Liver (tissue), 10 donors: ENCODE measurements at places on chromosomes 4 and X. TPM values are rescaled to one million over a fixed set of nuclear protein-coding genes. Genes with fewer than 3 reads are reported as not detected.

GRCh38 chr4:115110191-115111181 lies 2.9 kb downstream of the NDST4 start:
- H3K4me3 ChIP-seq: no peak overlapping the region
- H3K4me1 ChIP-seq: no peaks in the 10 kb centered on the region
- no peak overlapping the region for H3K27ac ChIP-seq
- no peak for DNase-seq

- no peak overlapping the region for H3K4me3 ChIP-seq
- no peaks in the 10 kb centered on the region for H3K4me1 ChIP-seq
Measured at GRCh38 chr4:114922592-114922933, 190.9 kb downstream of the NDST4 start.

GRCh38 chr4:46984781-46985180 lies 8.6 kb downstream of the GABRA4 start:
- H3K27ac ChIP-seq: no peak overlapping the region
- no peaks in the 10 kb centered on the region for H3K27me3 ChIP-seq

- H3K27ac ChIP-seq: no peak overlapping the region
- H3K27me3 ChIP-seq: no peaks in the 10 kb centered on the region
- no peak overlapping the region for H3K4me3 ChIP-seq
- no peaks in the 10 kb centered on the region for H3K4me1 ChIP-seq
- DNase-seq: no peak
- no peaks in the 10 kb centered on the region for H3K36me3 ChIP-seq
Measured at GRCh38 chr4:100049872-100050271, 99.8 kb upstream of the H2AZ1 start.

GRCh38 chrX:68938244-68939004 lies 109.6 kb downstream of the EFNB1 start:
- H3K4me3 ChIP-seq: no peak overlapping the region
- H3K36me3 ChIP-seq: no peaks in the 10 kb centered on the region
- no peaks in the 10 kb centered on the region for H3K4me1 ChIP-seq

GRCh38 chrX:73847100-73847499 lies 284.1 kb downstream of the CHIC1 start:
- no peak for DNase-seq
- H3K27ac ChIP-seq: no peak overlapping the region
- no peak overlapping the region for H3K4me3 ChIP-seq
- H3K36me3 ChIP-seq: no peaks in the 10 kb centered on the region

- H3K27me3 ChIP-seq: no peaks in the 10 kb centered on the region
- no peak overlapping the region for H3K27ac ChIP-seq
- no peak for DNase-seq
- no peaks in the 10 kb centered on the region for H3K36me3 ChIP-seq
- H3K4me3 ChIP-seq: no peak overlapping the region
- H3K4me1 ChIP-seq: peaks cover 7% of the 10 kb centered on the region
Measured at GRCh38 chrX:142999199-142999701, 26.5 kb upstream of the SPANXN4 start.

DNA sequence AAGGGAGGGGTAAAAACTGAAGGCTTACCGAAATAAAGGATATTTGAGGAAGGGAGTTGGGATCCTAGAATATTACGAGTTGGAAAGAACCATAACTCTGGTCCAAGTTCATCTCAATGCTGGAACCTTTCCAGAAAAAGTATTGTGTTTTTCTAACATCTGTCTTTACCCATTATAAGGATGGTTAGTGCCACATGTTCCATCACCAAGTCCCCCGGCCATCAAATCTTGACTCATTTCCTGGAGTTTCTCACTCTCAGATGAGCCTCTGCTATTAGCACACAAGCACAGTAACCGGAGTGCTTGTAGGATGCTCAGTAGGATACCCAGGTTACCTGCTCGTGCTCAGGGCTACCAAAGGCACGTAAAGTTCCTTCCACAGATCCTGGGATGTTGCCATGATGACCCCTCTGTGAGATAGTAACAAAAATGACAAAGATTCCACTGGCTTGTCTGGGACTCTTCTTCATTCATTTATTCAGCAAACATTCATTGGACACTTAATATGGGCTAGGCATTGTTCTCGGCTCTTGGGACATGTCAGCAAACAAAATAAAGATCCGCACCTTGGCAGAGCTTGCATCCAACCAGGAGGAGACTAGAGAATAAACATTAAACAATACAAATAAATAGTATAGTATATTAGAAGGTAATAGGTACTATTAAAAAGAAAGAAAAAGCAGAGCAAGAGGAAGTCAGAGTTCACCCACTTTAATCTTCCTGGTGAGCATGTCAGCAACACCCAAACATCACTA lies 36.3 kb downstream of the PKD2 start:
- DNase-seq: no peak
- H3K27ac ChIP-seq: no peak overlapping the region
- H3K27me3 ChIP-seq: no peaks in the 10 kb centered on the region
- no peaks in the 10 kb centered on the region for H3K4me1 ChIP-seq
- H3K4me3 ChIP-seq: no peak overlapping the region

- H3K27ac ChIP-seq: no peak overlapping the region
- H3K4me3 ChIP-seq: no peak overlapping the region
- peaks cover 7% of the 10 kb centered on the region for H3K4me1 ChIP-seq
- no peaks in the 10 kb centered on the region for H3K27me3 ChIP-seq
- DNase-seq: no peak
Measured at GRCh38 chr4:53785996-53786395, 194.7 kb upstream of the LNX1 start.

DNA sequence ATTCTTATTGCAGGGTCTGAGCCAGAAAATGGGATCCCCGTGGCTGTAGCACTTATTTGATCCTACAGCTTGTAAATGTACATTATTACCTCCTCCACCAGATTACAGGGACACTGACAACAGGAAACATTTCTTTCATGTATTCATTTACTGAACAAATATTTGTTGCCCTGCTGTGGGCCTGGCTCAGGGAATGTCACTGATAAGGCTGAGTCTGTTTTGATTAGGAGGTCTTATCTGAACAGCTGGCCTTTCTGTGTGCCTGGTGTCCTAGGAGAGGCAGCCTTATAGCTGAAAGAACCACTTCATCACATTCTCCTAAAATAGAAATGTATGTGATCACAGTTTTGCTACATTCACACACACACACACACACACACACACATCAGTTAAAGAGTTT lies 45.5 kb upstream of the PROM1 start:
- no peak overlapping the region for H3K4me3 ChIP-seq
- H3K27ac ChIP-seq: no peak overlapping the region
- H3K36me3 ChIP-seq: no peaks in the 10 kb centered on the region
- H3K4me1 ChIP-seq: no peaks in the 10 kb centered on the region
- no peaks in the 10 kb centered on the region for H3K27me3 ChIP-seq
- DNase-seq: no peak

DNA sequence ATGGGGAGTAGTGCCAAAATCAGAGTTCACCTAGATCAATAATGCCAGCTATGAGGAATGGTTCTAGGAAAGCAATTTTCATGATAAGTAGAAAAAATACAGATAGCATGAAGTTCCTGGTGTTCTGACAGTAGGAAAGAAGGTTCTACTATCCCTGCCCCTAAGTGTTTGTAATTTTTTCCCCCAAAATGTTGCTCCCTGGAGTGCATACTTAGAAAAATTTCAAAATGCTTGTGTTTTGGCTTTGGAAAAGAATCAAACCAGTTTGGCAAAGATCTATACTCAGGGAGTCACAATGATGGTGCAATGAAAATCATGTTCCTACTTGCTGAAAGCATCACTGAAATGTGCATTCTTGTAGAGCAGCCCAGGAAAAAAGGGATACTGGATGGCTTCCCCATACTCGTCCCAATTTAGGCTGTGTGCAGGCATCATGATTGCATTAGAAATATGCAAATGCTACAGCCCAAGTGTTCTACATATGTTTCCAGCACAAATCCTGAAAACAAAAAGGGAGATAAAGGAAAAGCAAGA lies 74.7 kb downstream of the LPAR4 start:
- no peak overlapping the region for H3K27ac ChIP-seq
- no peaks in the 10 kb centered on the region for H3K36me3 ChIP-seq
- no peak for DNase-seq

DNA sequence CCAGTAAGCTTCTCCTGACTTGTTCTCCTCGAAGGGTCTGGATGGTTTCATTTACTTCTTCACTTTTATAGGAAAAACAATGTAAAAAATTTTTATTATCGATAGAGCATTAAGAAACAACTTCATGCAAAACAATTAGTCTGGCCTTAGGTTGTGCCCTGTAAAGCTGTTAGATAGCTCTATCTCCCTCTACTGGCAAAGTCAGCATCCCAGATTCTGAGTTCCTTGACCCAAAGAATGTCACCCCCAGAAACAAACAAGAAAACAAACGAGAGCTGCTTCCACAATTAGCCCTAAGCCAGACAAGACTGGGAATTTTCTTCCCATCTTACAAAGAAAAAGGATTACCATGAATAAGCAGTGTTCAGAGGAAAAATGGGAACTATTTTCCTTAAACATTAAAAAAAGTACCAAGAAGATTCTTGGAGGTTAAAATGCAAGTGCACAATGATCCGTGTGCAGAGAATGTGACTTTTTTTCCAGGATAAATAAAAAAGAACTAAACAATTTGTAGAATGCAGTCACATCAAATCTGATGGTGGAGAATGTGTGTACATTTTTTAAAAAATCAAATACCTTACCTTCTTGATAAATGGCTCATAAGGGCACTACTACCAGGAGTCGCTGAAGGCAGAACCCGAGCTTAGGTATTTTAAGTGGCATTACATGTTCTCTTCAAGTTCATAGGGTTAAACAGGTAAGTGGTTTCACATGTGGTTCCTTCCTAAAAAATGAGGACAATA lies 293.2 kb downstream of the FBXO8 start:
- no peak overlapping the region for H3K27ac ChIP-seq
- no peaks in the 10 kb centered on the region for H3K36me3 ChIP-seq

- DNase-seq: no peak
- no peaks in the 10 kb centered on the region for H3K27me3 ChIP-seq
- H3K4me3 ChIP-seq: no peak overlapping the region
- H3K27ac ChIP-seq: no peak overlapping the region
Measured at GRCh38 chr4:126735294-126736132, 897.2 kb upstream of the INTU start.

GRCh38 chr4:153520801-153521329 lies 54.7 kb downstream of the TMEM131L start:
- no peak overlapping the region for H3K4me3 ChIP-seq
- no peak overlapping the region for H3K27ac ChIP-seq
- no peak for DNase-seq
- no peaks in the 10 kb centered on the region for H3K36me3 ChIP-seq
- H3K4me1 ChIP-seq: peaks cover 46% of the 10 kb centered on the region

GRCh38 chr4:4836044-4836443 lies 23.4 kb upstream of the MSX1 start:
- no peak overlapping the region for H3K4me3 ChIP-seq
- H3K27ac ChIP-seq: no peak overlapping the region
- no peaks in the 10 kb centered on the region for H3K4me1 ChIP-seq
- no peak for DNase-seq
- no peaks in the 10 kb centered on the region for H3K36me3 ChIP-seq

- no peak for DNase-seq
- H3K4me1 ChIP-seq: no peaks in the 10 kb centered on the region
- H3K36me3 ChIP-seq: no peaks in the 10 kb centered on the region
- H3K4me3 ChIP-seq: no peak overlapping the region
Measured at GRCh38 chr4:35934320-35934981, 309.9 kb downstream of the ARAP2 start.

DNA sequence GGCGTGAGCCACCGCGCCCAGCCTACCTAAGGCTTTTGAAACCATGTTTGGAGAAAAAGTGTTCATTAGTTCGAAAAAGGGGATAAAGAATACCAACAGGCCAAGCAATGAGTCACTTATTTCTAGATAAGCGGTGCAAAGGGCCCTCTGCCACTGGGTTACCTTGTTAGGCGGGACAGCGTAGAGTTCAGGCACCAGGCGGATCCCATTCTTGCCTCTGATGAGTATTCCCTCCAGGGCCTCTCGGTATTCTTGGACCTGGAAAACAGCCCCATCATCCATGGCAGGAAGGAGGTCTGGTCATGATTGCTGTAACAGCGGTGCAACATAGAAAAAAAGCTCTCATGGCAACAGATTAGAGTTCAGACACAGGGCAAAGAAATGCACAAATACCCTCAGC lies 48.0 kb downstream of the PHKA2 start:
- H3K36me3 ChIP-seq: peaks cover 11% of the 10 kb centered on the region
- no peak for DNase-seq
- H3K4me1 ChIP-seq: peaks cover 29% of the 10 kb centered on the region
- no peak overlapping the region for H3K4me3 ChIP-seq
- H3K27ac ChIP-seq: no peak overlapping the region

DNA sequence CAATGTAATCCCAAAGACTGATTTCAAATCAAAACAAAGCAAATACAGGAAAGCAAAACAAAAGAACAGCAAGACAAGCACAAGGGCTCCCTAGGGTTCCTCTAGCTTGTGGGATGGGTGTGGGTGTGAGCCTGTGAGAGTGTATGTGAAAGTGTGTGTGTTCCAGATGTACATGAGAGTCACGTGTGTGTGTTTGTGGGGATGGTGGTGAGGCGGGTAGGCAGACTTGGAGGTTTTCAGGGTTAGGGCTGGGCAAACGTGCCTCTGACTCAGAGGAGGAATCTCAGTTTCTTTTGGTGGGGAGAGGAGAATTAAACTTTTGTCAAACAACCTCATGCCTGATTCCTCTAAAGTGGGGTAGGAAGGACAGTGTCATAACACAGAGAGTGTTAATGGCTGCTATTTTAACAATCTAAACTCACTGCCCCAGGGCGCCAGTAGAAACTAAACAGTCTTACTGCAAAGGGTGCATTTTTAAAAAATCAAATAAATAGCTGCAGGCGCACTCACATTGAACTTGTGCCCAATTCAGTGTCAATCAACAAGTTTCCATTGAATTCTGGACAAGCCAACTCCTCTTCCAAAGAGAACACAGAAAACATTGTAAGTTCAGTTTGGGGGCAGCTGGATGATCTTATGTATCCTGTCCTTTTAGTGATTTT lies 51.8 kb downstream of the CHRDL1 start:
- H3K36me3 ChIP-seq: no peaks in the 10 kb centered on the region
- no peaks in the 10 kb centered on the region for H3K27me3 ChIP-seq
- H3K4me3 ChIP-seq: no peak overlapping the region
- DNase-seq: no peak

DNA sequence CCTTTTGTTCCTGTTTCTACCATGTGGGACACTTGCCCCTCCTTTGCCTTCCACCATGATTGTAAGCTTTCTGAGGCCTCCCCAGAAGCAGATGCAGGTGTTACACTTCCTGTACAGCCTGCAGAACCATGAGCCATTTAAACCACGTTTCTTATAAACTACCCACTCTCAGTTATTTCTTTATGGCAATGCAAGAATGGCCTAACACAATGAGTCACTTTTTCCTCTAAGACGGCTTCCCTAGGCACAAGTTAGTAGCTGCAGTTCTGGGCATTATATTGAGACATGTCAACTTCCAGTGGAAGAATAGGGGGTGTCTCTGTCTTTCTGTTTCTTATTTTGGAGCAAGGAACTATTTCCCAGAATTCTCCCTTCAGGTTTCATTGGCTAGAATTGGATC lies 32.9 kb upstream of the DIPK2B start:
- no peak overlapping the region for H3K4me3 ChIP-seq
- H3K27ac ChIP-seq: no peak overlapping the region
- H3K36me3 ChIP-seq: no peaks in the 10 kb centered on the region
- DNase-seq: no peak
- no peaks in the 10 kb centered on the region for H3K4me1 ChIP-seq

SRPK3 gene
- 0.05 TPM for total RNA-seq

DCAF12L1 gene
- total RNA-seq: 0.08 TPM

TCEANC gene
- total RNA-seq: 5.7 TPM

RPS3A gene
- total RNA-seq: 1,043 TPM

COL4A6 gene
- total RNA-seq: 0.09 TPM

CHRDL1 gene
- total RNA-seq: 2.1 TPM

CFAP99 gene
- total RNA-seq: 0.33 TPM

SPARCL1 gene
- 25.8 TPM for total RNA-seq

CT47B1 gene
- total RNA-seq: not detected

XK gene
- total RNA-seq: 68.4 TPM

NDP gene
- not detected for total RNA-seq

STBD1 gene
- 10.3 TPM for total RNA-seq

GAGE12H gene
- not detected for total RNA-seq

NIPAL1 gene
- total RNA-seq: 10.7 TPM

PLAC8 gene
- total RNA-seq: 9.9 TPM

GAGE1 gene
- total RNA-seq: not detected

CTAG1A gene
- total RNA-seq: not detected
